ENCODE measurements at places on chromosomes 7 and 10.

GRCh38 chr10:4839353-4839752, 13.3 kb downstream of the AKR1E2 start:
- DNase-seq = no peak
- no peaks in the 10 kb centered on the region for H3K4me1 ChIP-seq
- H3K36me3 ChIP-seq = no peaks in the 10 kb centered on the region

GRCh38 chr7:116967254-116967922, 14.1 kb downstream of the ST7 start:
- H3K4me3 ChIP-seq = no peak overlapping the region
- H3K27ac ChIP-seq = no peak overlapping the region
- no peak for DNase-seq
- peaks cover 28% of the 10 kb centered on the region for H3K4me1 ChIP-seq
- H3K36me3 ChIP-seq = no peaks in the 10 kb centered on the region

- H3K27me3 ChIP-seq = no peaks in the 10 kb centered on the region
- no peak for DNase-seq
- no peak overlapping the region for H3K27ac ChIP-seq
- no peaks in the 10 kb centered on the region for H3K4me1 ChIP-seq
Measured at GRCh38 chr10:131973160-131973951, 8.4 kb downstream of the BNIP3 start.

DNA sequence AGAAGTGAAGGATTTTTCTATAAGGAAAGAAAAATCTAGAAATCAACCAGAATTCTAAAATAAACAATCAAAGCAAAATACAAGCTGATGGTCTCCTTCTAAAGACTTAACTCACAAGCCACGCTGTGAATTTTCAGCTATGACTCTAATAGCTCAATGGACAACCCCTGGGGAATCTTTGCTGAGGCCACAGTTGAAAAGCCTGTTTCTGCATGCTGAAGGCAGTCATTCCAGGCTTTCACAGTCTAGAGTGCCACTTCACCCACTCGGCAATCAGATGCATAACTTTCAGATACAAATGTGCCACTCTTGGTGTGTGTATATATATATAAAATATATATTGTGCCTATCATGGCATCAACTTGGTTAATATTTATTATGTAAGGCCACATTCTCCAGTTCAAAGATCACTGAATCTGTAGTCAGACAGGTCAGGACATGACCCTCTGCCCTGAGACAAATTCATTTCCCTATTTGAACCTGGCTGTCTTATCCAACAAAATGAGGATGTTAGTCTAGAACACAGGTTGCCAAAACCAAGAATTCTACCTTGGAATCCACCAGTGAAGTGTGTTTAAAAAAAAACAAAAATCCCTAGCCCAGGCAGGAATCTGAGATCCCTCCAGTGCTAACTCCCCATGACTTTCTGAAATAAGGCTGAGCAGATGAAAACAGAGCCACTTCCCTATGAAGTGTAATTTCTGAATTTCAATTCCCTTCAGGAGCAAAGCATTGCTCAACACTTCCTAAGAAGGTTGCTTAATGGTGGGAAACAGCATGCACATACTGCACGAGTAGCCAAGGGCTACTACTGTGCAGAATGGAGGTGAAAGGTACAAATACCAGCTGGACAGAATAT, 9.9 kb downstream of the LIPA start:
- H3K36me3 ChIP-seq = 0 out of 2 replicates have a peak, but pooled peaks cover 6% of the 10 kb centered on the region
- H3K4me1 ChIP-seq = peaks cover 17% of the 10 kb centered on the region
- DNase-seq = peak; percentile 42
- no peaks in the 10 kb centered on the region for H3K27me3 ChIP-seq
- peak overlapping the region; percentile 55 for H3K27ac ChIP-seq

GRCh38 chr7:38322461-38322860, 49.0 kb upstream of the TARP start:
- H3K27ac ChIP-seq = no peak overlapping the region
- DNase-seq = no peak
- no peaks in the 10 kb centered on the region for H3K36me3 ChIP-seq

DNA sequence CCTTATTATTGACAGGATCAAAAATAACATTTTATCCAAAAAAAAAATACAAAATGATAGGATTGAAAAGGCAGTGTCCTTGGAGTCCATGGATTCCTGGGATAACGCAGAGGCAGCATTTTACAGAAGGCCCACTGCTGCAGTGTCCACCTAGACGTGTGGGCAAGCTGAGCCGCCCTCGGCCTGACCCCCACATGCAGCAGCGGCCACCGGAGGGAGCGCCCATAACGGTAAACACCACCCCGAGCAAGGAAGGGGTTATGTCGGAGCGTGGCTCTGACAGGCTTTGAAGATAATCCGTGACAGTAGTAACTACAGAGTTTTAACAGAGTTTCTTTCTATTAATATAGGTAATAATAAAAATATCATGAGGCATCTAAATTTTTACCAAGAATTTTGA, 45.3 kb upstream of the PITRM1 start:
- no peaks in the 10 kb centered on the region for H3K27me3 ChIP-seq
- no peak for DNase-seq
- H3K36me3 ChIP-seq = no peaks in the 10 kb centered on the region
- no peaks in the 10 kb centered on the region for H3K4me1 ChIP-seq

DNA sequence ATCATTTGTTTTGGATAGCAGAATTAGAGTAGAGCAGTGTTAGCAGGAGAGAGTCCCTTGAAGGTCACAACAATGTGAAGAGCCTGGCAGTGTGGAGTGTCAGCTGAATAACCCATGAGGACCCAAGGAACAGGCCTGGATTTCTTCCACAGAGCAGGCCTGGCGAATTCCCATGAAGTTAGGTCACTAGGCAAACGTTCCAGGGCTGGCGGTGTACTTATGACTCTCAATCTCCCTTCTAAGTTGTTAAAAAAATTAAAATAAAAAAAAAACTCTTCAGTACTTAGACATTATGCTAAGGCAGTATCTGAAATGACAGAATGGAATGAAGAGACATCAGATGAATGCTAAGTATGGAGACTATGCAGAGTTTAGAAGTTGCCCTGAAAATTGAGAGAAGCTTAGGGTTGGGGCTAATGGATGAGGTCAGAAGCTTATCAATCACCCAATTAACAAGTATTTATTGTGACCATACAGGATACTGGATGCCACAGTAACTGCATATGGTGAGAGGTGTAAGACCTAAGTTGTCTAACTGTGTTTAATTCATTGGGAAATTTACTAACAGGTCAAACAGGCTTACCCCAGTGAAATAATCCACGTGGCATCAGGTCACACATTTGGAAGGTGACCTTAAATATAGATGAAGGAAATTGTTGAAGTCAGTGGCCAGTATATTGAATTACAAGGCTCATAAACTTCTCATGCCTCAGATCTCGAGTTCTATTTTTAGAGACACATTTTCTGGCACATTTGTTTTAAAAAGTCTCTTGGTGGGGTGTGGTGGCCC, 126.2 kb upstream of the NRP1 start:
- DNase-seq = no peak
- H3K27me3 ChIP-seq = no peaks in the 10 kb centered on the region
- no peak overlapping the region for H3K4me3 ChIP-seq
- no peaks in the 10 kb centered on the region for H3K36me3 ChIP-seq
- H3K4me1 ChIP-seq = no peaks in the 10 kb centered on the region
- H3K27ac ChIP-seq = no peak overlapping the region

GRCh38 chr10:101961591-101962498, 94.1 kb downstream of the ARMH3 start:
- H3K4me3 ChIP-seq = no peak overlapping the region
- DNase-seq = no peak
- H3K27ac ChIP-seq = no peak overlapping the region
- no peaks in the 10 kb centered on the region for H3K4me1 ChIP-seq

- H3K27ac ChIP-seq = no peak overlapping the region
- no peaks in the 10 kb centered on the region for H3K4me1 ChIP-seq
- DNase-seq = no peak
- H3K36me3 ChIP-seq = no peaks in the 10 kb centered on the region
Measured at GRCh38 chr7:115293628-115294240, 371.8 kb downstream of the MDFIC start.

GRCh38 chr7:116429986-116430619, 69.4 kb upstream of the CAV2 start:
- H3K4me1 ChIP-seq = peaks cover 47% of the 10 kb centered on the region
- no peaks in the 10 kb centered on the region for H3K27me3 ChIP-seq
- 0 out of 2 replicates have a peak, but pooled peaks cover 5% of the 10 kb centered on the region for H3K36me3 ChIP-seq
- no peak overlapping the region for H3K4me3 ChIP-seq
- no peak overlapping the region for H3K27ac ChIP-seq

DNA sequence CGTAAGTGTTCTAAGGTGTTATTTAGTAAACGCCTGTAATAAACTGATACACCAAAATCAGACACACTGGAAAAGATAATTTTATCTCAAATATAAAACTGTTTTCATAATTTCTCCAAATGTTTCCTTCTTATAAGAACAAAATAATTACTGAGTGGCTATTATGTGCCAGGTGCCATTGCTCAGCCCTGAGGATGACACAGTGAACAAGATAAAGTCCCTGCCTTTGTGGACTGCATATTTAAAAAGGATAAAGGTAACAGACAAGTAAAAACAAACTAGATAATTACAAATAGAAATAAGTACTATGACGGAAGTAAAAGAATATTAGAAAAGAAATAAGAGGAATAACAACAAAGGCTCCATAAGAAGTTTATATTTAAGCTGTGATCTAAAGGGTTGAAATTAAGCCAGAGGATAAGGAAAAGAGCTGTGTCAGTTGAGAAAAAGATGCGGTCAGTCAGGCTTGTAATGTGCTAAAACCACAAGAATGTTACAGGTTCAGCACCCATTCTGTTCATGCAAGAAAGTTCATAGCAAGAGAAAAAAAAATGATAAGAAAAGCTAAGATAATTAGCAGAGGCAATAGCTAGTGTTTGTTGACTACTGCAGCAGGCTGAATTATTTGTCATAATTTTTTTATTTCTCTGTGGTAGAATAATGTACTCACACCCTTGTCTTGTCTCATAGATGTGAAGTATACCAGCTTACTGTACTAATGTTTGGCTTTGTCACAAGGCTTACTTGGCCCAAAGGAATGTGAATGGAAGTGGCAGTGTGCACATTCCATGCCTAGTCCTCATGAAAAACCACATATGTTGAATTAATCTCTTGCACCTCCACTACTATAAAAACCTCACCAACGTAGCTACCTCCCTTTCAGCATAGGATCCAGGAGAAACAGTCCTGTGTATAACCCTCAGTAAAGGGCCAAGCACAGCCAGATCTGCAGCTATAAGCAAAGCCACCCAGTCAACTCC, 75.1 kb downstream of the CRPPA start:
- peak overlapping the region; percentile 22 for H3K4me3 ChIP-seq
- H3K27ac ChIP-seq = peak overlapping the region; percentile 80

DNA sequence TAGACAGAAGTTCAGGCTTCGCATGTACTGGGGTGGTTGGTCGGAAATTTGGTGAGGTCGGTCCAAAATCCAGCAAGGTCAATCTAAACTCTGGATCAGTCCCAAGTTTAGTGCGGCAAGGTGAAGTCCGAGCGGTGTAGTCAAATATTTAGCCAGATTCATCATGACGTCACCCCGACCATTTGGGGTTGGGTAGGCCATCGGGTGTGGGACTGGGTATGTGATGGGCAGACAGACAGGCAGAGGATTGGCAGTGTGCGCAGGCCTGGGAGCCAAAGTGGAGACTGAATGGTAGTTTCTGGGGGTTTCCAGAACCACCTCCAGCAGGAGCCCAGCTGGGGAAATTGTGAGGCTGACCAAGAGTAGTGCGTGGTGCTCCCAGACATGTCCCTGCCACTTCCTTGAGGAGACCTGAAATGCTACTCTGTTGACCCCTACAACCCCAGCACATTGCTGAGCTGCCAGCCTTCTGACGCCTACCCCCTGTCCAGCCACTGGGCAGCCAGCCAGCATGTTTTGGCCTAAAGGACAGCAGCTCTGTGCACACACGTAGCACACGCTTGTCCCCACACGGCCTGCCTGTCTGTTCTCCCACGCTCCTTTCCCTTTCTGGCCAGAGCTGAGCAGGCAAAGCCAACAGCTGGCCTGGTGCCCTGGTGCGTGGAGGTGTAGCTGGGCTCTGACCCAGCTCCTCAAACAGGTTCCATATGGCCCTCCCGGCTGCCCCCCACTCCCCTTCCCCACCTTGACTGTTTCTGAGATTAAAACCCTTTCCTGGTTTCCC, 55.9 kb downstream of the FAM241B start:
- no peak overlapping the region for H3K4me3 ChIP-seq
- H3K4me1 ChIP-seq = no peaks in the 10 kb centered on the region
- no peaks in the 10 kb centered on the region for H3K36me3 ChIP-seq
- H3K27me3 ChIP-seq = peaks cover 88% of the 10 kb centered on the region

DNA sequence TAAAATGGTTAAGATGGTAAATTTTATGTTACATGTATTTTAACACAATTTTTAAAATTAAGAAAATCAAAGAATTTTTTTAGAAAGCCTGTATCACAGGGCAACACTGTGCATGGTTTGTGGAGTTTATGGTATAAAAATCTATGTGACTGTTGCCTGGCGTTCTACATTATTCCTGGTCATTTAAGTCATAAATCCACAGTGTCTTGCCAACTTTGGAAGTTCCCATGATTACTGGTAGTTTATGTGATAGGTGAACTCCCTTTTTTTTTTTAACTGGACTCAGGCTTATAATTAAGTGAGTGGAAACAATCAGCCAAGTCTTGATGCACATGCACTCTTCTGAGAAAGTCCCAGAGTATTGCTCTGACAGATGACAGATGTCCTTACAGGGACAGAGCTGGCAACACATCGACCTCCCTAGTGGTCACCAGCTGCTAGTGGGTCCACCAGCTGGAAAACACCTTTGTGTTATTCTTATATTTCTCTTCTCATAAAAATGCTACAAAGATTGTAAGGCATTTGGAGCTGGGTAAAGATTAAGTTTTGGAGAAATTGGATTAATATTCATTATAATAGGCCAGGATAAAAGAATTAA, 8.8 kb upstream of the STN1 start:
- no peaks in the 10 kb centered on the region for H3K36me3 ChIP-seq
- H3K4me1 ChIP-seq = peaks cover 21% of the 10 kb centered on the region
- H3K27ac ChIP-seq = no peak overlapping the region
- no peak overlapping the region for H3K4me3 ChIP-seq
- H3K27me3 ChIP-seq = no peaks in the 10 kb centered on the region

GRCh38 chr7:113775401-113775800, 143.4 kb downstream of the PPP1R3A start:
- H3K4me3 ChIP-seq = no peak overlapping the region
- no peak overlapping the region for H3K27ac ChIP-seq
- no peaks in the 10 kb centered on the region for H3K27me3 ChIP-seq
- DNase-seq = no peak
- no peaks in the 10 kb centered on the region for H3K36me3 ChIP-seq

- H3K4me1 ChIP-seq = peaks cover 15% of the 10 kb centered on the region
- H3K36me3 ChIP-seq = no peaks in the 10 kb centered on the region
- no peak overlapping the region for H3K27ac ChIP-seq
- H3K27me3 ChIP-seq = no peaks in the 10 kb centered on the region
Measured at GRCh38 chr10:29767968-29768367, 133.2 kb upstream of the SVIL start.

DNA sequence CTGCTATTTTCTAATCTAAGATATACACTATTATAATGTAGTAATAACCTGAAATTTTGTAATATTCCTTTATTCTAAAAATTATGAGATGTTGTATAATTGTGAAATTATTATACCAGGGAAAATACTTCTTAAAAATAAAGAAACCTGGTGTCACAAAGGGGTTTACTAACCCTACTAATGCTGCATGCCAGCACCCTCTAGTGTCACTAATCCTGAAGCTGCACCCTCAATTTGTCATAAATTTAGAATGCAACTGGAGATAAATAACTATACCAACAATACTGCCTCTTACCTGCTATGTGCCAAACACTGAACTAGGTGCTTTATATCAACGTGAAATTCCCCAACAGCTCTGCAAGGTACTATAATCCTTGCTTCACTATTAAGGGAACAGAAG, 30.8 kb downstream of the TM9SF3 start:
- no peak overlapping the region for H3K27ac ChIP-seq
- no peak overlapping the region for H3K4me3 ChIP-seq
- DNase-seq = no peak
